ENCODE measurements at places on chromosomes 6 and 20. TPM values are rescaled to one million over a fixed set of nuclear protein-coding genes. Genes with fewer than 3 reads are reported as not detected.

Gene MAS1
- 0.82 TPM for total RNA-seq

Gene OPRL1
- 13.5 TPM for total RNA-seq

Gene FRK
- total RNA-seq: 0.41 TPM

DNA sequence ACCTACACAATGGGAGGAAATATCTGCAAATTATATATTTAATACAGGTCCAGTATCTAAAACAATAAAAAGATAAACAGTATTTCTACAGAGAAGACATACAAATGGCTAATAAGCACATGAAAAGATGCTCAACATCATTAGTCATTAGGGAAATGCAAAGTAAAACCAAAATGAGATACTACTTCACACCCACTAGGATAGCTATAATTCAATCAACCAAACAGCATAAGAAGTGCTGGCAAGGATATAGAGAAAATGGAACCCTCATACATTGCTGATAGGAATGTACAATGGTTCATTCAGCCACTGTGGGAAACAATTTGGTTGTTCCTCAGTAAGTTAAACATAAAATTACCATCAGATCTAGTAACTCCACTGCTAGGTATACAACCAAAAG is 48.7 kb downstream of the NUDT3 start:
- no peak for DNase-seq

GRCh38 chr6:107644513-107644912 is 154.6 kb downstream of the SOBP start:
- no peak for DNase-seq

DNA sequence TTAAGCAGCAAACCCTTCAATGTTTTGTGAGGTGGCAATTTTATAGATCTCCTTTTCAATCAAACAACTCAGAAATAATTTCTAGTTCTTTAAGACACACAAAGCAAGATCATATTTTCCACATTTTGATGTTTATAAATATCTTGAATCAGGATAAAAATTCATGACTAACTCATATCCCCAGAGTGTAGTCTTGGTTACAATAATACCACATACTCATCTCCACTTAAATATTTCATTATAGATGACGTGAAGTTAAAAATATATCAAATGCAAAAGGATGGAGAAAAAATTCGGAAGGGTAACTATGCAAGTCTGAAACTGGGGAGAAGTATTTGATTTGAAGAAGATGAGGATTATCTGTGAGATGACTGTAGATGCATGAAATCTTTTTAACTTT is 59.8 kb upstream of the HIVEP1 start:
- DNase-seq: no peak

DNA sequence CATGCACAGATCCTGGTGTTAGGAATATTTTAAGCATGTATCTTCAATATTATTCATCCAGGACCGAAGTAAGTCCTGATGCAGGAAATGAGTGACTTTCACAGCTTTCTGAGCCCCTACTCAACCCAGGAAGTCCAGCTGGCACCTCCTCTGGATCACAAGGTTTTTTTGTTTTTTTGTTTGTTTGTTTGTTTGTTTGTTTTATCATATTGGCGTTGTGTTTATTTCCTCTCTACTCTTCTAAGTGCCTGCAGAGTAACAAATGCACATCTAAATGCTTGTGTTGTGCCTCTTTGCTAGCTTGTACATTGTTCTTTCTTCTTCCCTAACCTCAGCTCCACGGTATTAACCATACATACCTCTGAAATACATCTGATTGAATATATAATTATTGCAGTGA is 594.3 kb upstream of the ADGRB3 start:
- no peak for DNase-seq

- no peak for DNase-seq
Measured at GRCh38 chr6:5481750-5482149, 220.4 kb downstream of the FARS2 start.
